Activated T-helper 2 cell treated with anti-CD3 and anti-CD28 coated beads, Interferon-gamma antibody, Interleukin-2, Interleukin-4, amounts not matched to agents 10 μg/mL and 5 μg/mL and 100 μg/mL, durations not matched to agents 14 hours and 24 hours and 36 hours (primary cell): ENCODE measurements at places on chromosomes 16 and 17.

- peak; percentile 17 for DNase-seq
Observed at GRCh38 chr16:16861546-16861945, 482.6 kb downstream of the NPIPA7 start.

DNA sequence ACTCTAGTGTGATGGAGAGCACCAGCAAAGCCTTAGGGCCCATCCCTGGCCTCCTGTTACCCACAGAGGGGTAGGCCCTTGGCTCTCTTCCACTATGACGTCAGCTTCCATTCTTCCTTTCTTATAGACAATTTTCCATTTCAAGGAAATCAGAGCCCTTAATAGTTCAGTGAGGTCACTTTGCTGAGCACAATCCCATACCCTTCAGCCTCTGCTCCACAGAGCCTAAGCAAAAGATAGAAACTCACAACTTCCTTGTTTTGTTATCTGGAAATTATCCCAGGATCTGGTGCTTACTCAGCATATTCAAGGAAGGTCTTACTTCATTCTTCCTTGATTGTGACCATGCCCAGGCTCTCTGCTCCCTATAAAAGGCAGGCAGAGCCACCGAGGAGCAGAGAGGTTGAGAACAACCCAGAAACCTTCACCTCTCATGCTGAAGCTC lies at the start of gene CCL8:
Gene CCL8, plus strand, starts transcription at position 397 of the 445 bp plus-strand sequence. CDS start 67 bp downstream, outside the sequence.
- DNase-seq = no peak

DNA sequence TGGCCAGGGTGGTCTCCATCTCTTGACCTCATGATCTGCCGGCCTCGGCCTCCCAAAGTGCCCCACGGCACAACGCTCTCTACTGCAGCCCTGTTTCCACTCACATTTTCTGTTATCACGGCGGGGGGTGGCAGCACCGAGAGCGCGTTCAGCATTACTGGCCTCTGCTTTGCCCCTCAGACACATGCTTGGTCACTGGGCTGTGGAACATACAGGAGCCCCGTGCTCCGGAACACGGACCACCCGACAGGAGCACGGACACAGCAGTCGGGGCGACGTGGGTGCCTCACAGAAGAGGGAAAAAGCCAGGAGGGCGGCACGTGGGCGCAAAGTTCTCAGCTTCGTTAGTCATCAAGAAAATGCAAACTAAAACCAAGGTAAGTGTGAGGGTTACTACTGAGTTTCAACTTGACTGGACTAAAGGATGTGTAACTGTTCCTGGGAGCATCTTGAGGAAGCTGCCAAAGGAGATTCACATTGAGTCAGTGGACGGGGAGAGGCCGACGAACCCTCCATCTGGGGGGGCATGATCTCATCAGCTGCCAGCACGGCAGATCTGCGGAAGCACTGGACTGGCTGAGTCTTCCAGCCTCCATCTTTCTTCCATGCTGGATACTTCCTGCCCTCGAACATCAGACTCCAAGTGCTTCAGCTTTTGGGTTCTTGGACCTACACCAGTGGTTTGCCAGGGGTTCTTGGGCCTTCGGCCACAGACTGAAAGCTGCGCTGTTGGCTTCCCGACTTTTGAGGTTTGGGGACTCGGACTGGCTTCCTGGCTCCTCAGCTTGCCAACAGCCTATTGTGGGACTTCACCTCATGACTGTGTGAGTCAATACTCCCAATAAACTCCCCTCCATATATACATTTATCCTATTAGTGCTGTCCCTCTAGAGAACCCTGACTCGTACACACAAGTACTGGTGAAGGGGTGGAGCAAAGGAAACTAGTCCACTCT lies 106.8 kb downstream of the ZNF778 start:
- DNase-seq = no peak

GRCh38 chr17:83115202-83115651 lies 35.8 kb downstream of the METRNL start:
- no peak for DNase-seq

DNA sequence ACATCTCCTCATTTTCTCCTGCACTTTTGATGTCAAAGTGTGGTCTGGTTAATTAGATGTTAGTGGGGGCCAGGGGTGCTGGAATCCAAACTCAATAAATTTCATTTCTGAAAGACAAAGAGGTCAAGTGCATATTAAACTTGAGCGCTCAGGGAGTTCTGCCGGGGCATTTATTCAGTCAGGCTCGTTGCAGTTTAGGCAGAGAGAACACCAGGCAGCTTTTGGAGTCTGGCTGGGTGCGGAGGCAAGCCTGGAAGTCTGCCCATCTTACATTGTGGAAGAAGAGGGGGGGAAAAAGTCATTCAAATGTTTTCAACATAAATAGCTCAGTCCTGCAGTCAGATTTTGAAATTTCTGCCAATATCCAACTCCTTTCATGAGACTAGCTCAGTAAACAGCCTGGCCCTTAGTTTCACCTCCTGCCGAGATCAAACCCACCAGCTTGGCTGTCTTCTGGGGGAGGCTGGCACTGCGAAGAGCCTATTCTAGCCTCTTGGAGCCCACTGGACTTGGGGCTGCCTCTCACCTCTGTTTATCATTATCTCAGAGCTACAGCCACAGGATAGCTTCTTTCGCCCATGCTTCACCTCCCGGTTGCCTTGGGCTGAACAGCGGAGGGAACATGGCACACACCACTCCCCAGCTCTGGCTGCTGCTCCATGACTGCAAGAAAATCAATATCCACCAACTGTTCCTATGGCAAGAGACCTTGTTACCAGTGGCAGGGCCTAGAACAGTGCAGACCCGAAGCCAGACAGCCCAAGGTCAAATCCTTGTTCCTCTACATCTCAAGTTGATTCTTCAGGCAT lies 177.4 kb upstream of the CDH5 start:
- DNase-seq = no peak

DNA sequence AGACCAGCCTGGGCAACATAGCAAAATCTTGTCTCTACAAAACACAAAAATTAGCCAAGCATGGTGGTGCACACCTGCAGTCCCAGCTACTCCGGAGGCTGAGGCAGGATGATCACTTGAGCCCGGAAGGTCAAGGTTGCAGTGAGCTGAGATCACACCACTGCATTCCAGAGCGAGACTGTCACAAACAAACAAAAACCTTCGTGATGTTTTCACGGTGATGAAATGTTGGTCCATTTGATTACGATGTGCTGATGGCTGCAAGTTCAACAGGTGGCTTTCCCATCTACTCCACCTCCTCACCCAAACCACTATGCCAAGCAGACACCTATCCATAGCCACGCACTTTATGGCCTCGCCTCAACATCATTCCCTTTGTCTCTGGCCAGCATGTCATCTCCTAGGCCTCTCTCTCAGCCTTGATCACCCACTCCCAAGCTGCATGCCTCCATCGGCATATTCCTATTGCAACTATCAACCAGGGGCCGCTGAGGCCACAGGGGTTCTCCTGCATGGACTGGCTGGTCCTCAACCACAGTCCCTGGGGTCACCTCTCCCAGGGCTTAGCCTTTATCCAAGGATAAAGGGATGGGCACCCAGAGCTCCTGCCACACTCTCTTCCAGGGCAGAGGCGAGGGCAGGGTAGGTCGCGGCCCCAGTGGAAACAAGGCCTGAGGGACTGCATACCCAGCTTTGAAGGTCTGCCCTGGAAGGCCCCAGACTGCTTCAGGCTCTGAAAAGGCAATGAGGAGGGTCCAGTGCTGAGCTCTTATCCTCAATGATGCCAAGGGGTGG lies 17.1 kb upstream of the ALOX15B start:
- no peak for DNase-seq

GRCh38 chr16:57260294-57260929 lies 15.4 kb downstream of the ARL2BP start:
- no peak for DNase-seq

GRCh38 chr17:5000237-5000639 lies 2.5 kb downstream of the KIF1C start:
- no peak for DNase-seq

GRCh38 chr16:19689342-19689741 lies 28.7 kb downstream of the KNOP1 start:
- DNase-seq = no peak

DNA sequence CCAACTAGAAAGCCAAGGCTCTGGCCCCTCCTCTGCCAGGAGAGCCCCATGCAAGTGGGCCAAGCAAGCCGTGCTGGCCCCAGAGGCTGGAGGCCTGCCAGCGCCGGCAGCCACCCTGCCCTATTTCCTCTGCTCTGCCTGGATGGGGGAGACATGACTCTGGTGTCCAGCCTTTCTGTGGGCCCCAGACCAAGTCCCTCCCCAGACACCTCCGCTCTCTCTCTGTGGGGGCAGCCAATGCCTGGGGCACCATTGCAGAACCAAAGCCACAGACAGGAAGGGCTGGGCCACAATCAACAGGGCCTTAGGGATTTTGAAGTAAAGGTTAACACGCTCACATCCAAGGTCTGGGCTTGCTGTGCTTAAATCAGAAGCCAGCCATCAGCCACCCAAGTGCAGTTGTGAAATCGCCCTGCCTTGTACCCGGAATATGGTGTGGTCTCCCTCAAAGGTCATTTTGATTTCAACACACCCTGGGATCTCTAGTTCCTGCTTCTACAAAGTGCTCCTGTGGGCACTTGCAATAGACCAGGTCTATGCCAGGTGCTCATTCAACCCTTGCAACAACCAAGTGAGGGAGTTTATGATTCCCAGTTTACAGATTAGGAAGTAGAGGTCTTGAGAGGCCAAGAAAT lies 63.5 kb upstream of the TEX2 start:
- DNase-seq = no peak

GRCh38 chr17:79927688-79928501 lies 88.7 kb upstream of the CBX4 start:
- DNase-seq = no peak

DNA sequence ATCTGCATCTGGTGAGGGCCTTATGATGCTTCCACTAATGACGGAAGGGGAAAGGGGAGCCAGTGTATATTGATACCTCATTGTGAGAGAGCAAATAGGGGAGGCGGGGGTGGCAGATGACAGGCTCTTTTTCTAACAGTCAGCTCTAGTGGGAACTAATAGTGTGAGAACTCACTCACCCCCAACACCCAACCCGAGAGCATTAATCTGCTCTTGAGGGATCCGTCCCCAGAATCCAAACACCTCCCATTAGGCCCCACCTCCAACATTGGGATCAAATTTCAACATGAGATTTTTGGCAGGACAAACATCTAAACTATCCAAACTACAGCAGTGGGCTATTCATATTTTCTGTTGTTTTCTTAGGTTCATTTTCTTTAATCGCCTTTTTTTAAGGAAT lies 54.4 kb downstream of the BPTF start:
- no peak for DNase-seq

- no peak for DNase-seq
Observed at GRCh38 chr17:31111183-31111582, 16.4 kb downstream of the NF1 start.

GRCh38 chr17:2564877-2565276 lies 28.6 kb upstream of the PAFAH1B1 start:
- DNase-seq = no peak

DNA sequence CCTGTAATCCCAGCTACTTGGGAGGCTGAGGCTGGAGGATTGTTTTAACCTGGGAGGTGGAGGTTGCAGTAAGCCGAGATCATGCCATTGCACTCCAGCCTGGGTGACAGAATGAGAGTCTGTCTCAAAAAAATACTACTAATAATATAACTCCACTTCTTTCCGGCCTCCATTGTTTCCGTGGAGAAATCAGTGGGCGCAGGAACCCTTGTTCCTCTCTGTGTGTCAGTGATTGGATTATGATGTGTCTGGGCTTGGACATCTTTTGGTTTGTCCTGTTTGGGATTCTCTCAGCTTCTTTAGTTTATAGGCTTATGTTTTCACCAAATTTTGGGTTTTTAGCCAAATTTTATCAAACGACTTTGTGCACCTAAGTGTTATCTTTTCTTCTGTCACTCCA lies 36.8 kb downstream of the ACSF3 start:
- DNase-seq = no peak

DNA sequence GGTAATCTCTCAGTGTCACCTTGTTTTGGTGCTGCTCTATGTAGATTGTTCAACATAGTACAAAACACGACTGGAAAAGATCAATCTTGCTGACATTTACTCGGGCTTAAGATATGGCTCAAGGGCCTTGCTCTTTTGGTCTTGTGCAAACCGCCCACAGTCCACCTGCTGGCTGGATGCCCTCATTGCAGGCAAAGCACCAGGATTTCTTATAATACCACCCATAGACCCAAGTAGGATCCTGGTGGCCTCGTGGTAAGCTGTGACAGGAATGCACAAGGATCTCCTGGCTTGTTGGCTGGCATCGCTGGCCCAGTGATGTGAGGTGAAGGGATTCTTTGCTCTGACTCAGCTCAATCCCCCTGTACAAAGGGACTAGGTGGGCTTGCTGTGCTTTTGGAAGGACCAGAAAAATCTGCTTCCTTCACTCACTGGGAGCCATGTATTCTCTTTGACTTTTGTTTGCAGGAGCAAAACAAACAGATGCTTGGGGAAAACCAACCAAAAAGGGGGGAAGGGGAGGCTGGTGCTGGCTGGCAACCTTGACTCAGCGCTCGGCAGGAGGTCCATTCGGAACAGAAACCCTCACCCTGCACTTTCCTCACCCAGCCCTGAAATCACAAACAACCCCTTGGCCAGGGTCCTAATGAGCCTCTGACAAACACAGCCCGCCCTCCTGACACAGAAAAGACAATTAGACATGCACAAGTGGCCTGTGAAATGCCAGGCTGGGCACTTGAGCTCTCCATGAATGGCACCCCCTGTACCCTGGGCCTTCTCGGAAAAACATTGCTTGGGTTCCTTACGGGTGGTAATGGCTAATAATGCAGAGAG lies 36.6 kb upstream of the MED9 start:
- DNase-seq = peak; percentile 51

- DNase-seq = no peak
Observed at GRCh38 chr16:30488764-30489605, 16.4 kb downstream of the ITGAL start.

GRCh38 chr17:77877646-77878355 lies 80.7 kb upstream of the TNRC6C start:
- DNase-seq = no peak

- DNase-seq = no peak
Observed at GRCh38 chr17:5672815-5673430, 88.6 kb upstream of the NLRP1 start.

DNA sequence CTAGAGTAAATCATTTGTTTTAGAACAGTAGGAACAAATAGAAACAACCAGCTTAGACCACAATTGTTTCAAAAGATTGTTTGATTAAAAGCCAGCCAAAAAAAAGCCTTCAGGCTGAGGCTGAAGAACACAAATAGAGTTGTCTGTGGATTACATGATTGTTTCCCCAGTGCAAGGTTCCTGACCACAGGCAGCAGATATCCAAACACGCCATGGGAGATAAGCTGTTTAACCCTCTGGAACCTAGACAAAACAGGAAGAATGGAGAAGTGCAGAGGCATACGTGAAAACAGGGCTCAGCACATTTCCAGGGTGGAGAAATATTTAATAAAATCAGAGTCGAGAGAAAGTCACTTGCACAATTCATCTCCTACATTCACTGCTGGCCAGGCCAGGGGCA lies 21.0 kb downstream of the ATPAF2 start:
- DNase-seq = no peak
